ENCODE measurements at places on chromosomes 6 and 20.
A peak's percentile ranks its signal among the peaks of the same experiment; 100 is the strongest.

DNA sequence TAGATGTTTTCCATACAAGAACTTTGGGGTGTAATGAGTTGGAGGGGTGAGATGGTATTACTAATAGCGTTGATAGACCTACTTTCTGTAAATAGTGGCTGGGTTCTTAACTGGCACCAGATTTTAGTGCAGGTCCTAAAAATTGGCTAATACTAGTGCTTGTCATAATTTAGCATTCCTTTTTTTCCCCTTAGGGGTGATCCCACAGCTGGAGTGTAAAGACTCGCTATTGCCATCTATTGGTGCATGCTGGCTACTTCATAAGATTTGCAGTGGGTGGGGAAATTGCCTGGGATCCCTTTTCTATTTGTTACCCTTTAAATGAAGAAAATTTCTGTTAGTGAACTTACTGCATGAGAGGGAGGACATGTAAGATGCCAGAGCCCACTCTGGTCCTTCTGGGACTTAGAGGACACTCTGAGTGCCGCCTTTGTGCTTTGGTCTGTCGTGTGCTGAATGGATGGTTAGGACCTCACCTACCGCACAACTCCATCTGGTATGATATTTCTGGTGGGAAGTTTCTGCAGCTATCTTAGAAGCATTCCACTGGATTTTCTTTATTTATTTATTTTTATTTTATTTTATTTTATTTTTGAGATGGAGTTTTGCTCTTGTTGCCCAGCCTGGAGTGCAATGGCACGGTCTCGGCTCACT lies 195.5 kb downstream of the JARID2 start:
- DNase-seq, result peak; percentile 58

DNA sequence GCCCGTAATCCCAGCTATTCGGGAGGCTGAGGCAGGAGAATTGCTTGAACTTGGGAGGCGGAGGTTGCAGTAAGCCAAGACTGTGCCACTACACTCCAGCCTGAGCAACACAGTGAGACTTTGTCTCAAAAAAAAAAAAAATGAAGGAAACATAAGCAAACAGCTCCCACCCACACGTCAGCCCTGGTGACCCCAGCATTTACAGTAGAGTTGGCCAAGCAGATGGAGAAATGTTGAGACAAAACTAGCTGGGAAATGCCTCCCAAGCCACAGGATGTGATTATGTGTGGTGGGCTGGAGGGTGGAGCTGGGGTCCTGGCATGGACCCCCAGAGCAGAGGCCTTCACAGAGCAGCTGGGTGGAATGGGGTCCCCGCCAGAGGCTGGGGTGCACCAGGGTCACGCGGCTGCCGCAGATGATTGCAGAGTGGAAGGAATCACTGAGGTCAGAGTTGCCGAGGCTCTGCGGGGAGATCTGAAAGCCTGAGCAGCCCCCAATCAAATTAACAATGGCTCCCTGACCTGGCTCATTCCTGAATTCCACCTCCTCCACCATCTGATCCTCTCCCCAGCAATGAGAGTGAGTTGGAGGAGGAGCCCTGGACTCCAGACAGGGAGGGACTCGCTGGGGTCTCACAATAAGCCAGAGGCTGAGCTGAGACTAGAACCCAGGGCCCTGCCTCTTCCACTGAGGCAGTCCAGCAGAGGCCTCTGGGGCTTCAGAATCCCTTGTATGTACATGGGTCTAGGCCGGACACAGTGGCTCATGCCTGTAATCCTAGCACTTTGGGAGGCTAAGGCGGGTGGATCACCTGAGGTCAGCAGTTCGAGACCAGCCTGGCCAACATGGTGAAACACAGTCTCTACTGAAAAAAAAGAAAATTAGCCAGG lies 34.7 kb upstream of the TGM2 start:
- DNase-seq, result no peak

DNA sequence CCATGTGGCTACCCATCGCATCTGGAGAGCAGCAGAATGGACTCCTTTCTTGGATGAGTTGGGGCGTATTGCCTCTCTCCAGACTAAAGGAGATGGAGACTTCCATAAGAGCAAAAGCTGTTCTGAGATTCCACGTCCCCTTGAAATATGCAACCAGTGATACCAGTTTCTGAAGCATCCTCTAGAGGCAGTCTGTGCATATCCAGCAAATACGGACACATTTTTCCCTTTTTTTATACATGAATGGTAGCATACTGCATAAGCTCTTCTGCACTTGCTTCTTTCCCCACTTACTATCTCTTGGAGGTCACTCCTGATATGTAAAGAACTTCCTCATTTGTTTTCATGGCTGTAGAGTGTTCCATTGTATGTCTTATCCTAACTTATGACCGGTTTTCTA lies 34.6 kb downstream of the TAF8 start:
- DNase-seq, result no peak

DNA sequence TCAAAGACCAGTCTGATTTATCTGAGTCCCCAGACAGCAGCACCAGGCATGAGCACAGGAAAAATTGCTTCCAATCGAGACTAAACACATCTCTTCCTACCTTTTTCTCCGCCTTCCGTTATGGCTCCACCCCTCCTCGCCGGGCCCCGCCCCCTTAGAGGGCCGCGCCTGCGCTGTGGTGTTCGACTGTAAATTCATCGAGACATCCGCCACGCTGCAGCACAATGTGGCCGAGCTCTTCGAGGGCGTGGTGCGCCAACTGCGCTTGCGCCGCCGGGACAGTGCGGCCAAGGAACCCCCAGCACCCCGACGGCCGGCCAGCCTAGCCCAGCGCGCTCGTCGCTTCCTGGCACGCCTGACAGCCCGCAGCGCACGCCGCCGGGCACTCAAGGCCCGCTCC lies 8.9 kb downstream of the REM1 start:
- no peak for DNase-seq

DNA sequence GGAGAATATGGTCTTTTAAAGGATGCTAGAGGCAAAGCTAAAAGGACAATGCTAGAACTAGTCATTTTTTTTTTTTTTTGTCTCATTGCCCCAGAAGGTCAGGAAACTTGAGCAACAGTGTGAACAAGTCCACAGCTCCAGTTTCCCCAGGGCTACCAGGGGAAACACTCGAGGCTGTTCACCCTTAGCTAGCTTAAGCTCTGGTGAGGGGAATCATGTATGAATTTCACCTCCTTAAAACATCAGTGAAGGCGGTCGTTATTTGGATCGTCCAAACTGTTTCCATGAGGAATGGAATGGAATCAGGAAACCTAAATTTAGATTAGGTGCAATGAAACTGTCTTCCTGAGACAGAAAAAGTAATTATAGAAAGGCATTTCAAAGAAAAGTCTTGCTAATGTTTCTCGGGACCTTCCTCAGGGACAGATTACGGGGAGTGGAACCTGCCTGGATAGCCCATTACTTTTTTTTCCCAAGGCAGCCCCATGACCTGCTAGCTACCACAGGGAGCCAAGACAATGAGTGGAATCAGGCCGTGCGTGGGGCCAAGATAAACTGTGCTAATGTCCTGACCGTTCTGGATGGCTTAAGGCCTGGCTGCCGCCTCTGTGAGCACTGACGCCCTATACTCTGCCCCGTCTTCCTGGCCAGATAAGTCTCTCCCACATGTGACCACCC lies 164.8 kb upstream of the SGK1 start:
- DNase-seq, result no peak
